ENCODE measurements at places on chromosomes 7 and 10. TPM values are rescaled to one million over a fixed set of nuclear protein-coding genes. Genes with fewer than 3 reads are reported as not detected.
A peak's percentile ranks its signal among the peaks of the same experiment; 100 is the strongest.

DNA sequence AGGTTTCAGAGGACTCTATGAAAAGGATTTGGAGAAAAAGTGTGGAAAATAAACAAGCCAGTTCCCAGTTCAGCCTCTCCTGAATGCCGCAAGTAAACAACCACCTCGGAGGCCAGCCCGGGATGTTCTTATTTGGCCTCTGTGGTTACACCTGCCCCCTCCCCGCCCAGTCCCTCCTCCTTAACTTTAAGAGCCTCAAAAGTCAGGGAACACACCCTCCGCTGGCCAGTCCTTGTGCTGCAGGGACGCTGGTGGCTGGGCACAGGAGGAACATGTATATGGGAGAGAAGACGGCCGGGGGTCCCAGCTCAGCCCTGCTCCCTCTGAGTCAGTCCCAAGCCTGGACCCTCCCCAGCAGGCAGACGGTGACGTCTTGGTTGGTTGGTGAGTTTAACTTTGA is 6.1 kb downstream of the CHST3 start:
- no peaks in the 10 kb centered on the region for H3K27me3 ChIP-seq
- no peak overlapping the region for H3K4me3 ChIP-seq
- no peak for DNase-seq
- H3K4me1 ChIP-seq = peaks cover 77% of the 10 kb centered on the region
- no peaks in the 10 kb centered on the region for H3K36me3 ChIP-seq

- no peak overlapping the region for H3K4me3 ChIP-seq
- no peaks in the 10 kb centered on the region for H3K36me3 ChIP-seq
- H3K4me1 ChIP-seq = no peaks in the 10 kb centered on the region
- DNase-seq = no peak
Measured at GRCh38 chr7:98613601-98614425, 3.3 kb upstream of the NPTX2 start.

- H3K4me1 ChIP-seq = peaks cover 22% of the 10 kb centered on the region
- H3K4me3 ChIP-seq = no peak overlapping the region
- no peaks in the 10 kb centered on the region for H3K27me3 ChIP-seq
- DNase-seq = no peak
- H3K27ac ChIP-seq = no peak overlapping the region
Measured at GRCh38 chr10:119335671-119336353, 128.4 kb downstream of the GRK5 start.

DNA sequence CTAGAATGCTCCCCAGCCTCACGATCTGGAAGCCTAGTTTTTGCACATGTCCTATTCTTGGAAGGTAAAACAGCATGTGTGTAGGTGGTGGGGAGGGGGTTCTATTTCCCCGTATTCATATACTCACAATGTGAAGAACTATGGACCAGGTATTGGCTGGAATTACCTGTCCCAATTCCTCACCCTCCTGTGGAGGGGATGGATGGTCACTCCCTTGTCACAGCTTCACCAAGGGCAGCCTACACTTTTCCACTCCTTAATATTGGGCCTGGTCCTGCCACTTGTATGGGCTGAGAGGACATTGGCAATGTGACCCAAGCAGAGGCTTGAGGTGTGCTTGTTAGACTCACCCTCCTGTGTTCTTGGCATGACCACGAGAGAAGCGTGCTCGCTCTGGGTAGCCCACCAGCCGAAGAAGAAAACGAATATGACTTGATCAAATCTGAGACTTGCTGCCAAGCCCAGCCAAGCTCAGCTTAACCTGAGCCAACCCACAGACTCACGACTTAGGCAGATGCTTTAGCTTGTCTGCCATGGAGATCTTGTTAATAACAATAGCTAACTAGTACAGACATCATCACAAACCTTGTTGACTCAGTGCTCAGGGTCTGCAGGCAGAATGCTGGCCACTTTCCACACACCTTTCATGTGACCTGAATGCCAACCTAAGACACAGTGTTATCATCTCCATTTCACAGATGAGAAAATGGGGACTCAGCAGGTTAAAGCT is 17.2 kb downstream of the ZNF488 start:
- no peak overlapping the region for H3K4me3 ChIP-seq
- DNase-seq = no peak
- no peaks in the 10 kb centered on the region for H3K27me3 ChIP-seq
- H3K27ac ChIP-seq = no peak overlapping the region

ZNF853 gene
- 0.05 TPM for total RNA-seq

DNA sequence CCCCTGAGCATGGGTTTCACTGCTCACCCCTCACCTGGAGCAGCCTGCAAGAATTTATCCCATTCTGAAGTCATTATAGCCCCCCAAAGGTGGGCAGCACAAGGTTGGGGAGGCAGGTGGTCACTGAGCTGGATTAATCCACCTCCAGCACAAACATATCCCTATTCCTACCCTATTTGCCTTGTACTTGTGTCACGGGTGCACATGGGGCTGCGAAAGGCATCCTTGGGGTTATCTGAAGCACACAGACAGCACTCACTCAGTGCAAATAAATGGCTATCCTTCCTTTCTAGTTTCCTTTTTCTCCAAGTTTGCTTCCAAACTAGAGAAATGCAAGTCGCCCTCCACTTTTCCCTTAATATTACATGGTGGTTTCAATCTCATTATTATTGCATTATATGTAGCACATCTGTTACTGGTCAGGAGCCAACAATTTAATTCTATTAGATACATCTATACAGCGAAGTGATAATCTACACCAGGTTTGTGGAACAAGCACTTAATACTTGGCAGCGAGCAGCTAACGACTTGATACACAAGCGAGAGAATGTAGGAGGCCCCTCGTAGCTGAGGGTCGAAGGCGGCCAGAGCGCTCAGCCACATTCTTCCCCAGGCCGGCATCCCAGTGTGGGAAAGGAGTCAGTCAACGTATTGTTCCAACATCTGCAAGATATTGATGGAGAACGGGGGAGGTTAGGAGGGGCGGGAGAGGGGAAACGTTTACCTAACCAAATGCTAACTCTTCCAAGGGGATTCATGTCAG is 121.3 kb upstream of the HABP2 start:
- H3K27me3 ChIP-seq = peaks cover 7% of the 10 kb centered on the region
- H3K4me3 ChIP-seq = no peak overlapping the region
- no peaks in the 10 kb centered on the region for H3K4me1 ChIP-seq
- H3K27ac ChIP-seq = no peak overlapping the region
- H3K36me3 ChIP-seq = no peaks in the 10 kb centered on the region

DNA sequence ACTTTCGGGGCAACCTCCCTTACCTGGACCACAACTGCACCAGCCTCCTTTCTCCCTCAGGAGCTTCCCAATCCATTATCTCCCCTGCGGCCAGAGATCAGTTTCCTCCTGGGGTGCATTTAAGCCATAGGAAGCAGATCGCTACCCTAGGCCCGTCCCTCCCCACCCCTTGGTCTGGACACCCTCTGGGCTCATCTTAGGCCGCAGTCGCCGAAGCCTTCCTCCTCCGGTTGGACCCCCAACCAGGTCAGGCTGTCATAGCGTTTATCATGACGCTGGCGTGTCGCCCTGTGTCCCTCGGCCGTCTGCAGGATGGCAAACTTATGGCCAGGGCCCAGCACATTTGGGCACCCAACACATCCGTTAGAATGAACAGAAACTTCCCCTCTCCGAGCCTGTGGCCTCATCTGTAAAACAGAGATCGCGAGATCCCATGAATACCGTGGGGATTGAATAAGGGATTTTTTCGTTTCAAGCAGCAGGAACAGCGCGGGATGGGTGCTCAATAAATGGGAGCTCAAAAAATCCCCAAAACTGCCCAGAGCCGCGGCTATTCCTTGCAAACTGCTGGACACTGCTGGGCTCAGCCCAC is 669 bp upstream of the AP5Z1 start:
- peaks cover 16% of the 10 kb centered on the region for H3K4me1 ChIP-seq
- H3K27ac ChIP-seq = peak overlapping the region; percentile 63
- no peaks in the 10 kb centered on the region for H3K36me3 ChIP-seq
- no peaks in the 10 kb centered on the region for H3K27me3 ChIP-seq
- peak; percentile 18 for DNase-seq

CXCL12 gene
- 0.47 TPM for total RNA-seq

DNA sequence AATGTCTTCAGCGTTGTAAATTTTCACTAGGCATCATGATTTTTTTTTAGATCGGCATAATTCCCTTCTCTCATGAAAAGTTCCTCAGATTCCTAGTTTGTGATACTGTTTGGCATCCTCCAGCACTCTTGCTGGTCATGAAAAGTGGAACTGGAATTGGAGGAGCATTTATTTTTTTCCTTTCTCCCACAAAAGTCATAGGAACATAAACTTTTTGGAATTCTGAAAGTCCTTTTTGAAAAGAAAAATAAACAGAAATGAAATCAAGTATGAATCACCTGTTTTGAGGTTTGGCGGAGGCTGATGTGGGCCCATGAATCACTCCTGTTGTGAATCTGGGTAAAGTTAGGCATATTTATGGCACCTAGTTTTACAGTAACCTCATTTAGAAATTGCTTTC is 17.7 kb downstream of the CACNB2 start:
- no peak overlapping the region for H3K4me3 ChIP-seq
- H3K27me3 ChIP-seq = no peaks in the 10 kb centered on the region
- H3K36me3 ChIP-seq = no peaks in the 10 kb centered on the region
- no peak for DNase-seq

DNA sequence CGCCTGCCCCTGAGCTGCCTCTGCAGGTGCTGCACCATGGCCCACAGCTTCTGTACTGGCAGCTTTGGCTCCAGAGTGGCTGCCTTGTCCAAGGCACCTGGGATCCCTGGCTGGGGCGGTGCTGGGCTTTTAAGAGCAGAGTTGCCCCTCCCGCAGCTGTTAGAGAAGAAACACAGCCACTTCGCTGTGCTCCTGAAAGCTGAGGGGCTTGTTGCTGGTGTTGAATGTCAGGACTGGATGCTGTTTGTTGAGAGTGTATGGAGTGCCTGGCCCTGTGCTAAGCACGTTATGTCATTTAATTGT is 6.2 kb downstream of the FAM241B start:
- no peak overlapping the region for H3K4me3 ChIP-seq
- H3K4me1 ChIP-seq = peaks cover under 1% of the 10 kb centered on the region
- no peak for DNase-seq
- H3K27me3 ChIP-seq = no peaks in the 10 kb centered on the region
- no peak overlapping the region for H3K27ac ChIP-seq

DNA sequence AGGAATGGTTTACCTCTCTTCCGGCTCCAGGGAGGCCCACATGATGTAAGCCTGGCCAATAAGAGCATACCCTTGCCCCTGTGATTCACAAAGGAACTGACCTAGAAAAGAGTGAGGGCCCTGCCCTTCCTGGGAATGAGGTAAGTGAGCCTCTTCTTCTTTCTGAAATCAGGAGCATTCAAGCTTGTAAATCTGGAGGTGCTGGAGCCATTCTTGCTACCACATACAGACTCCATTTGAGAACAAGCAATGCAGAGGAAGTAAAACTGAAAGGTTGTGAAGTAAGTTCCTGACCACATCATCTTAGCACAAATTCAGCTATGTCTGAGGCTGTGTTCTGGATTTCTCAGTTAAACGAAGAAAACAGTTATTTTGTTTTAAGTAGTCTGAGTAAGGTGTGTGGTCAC is 132.2 kb downstream of the CD36 start:
- no peak overlapping the region for H3K4me3 ChIP-seq
- H3K27me3 ChIP-seq = no peaks in the 10 kb centered on the region
- H3K27ac ChIP-seq = no peak overlapping the region
- peaks cover 8% of the 10 kb centered on the region for H3K4me1 ChIP-seq

- DNase-seq = no peak
- H3K27me3 ChIP-seq = peaks cover 63% of the 10 kb centered on the region
- H3K4me1 ChIP-seq = peaks cover 29% of the 10 kb centered on the region
- no peaks in the 10 kb centered on the region for H3K36me3 ChIP-seq
- no peak overlapping the region for H3K4me3 ChIP-seq
Measured at GRCh38 chr10:126061526-126061925, 165.2 kb downstream of the FANK1 start.

GRCh38 chr10:90162271-90162853 is 461.0 kb downstream of the KIF20B start:
- no peak overlapping the region for H3K4me3 ChIP-seq
- no peak for DNase-seq
- no peaks in the 10 kb centered on the region for H3K27me3 ChIP-seq
- H3K36me3 ChIP-seq = no peaks in the 10 kb centered on the region
- H3K27ac ChIP-seq = no peak overlapping the region
- H3K4me1 ChIP-seq = no peaks in the 10 kb centered on the region

DNA sequence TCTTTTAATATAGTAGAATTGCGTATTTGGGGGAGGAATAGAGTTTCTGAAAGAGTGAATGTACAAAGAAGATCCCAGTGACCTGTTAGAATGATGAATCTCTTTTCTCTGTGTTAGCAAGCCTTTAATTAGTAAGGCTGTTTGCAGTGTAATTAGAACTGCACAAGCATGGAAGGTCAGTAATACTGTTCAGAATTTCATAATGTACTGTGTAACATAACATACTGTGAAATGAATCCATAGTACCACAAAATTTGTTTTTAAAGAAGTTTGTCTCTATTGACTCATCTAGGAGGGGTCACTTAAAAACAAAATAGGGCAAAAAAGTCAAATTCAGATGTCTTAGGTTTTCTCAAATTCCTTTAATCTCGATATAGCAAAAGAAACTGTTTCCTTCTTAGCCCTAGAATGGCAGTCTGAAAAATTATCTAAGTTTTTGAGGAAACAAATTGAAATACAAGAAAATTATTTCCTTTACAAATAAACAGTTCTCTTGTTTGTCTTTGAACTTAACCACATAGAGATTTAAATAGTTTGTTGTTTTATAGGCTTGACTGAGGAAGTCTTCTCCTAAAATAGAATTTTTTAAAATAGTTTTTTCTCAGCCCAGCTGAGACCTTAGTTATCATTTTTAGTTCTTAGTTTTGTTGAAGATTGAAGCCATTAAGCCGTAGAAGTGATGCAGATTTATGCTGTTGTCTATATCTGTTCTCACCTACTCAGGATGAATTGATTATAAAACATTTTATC is 12.5 kb downstream of the ADK start:
- H3K27ac ChIP-seq = no peak overlapping the region
- no peak for DNase-seq
- no peaks in the 10 kb centered on the region for H3K36me3 ChIP-seq
- peaks cover 13% of the 10 kb centered on the region for H3K4me1 ChIP-seq
- H3K27me3 ChIP-seq = no peaks in the 10 kb centered on the region

- H3K4me3 ChIP-seq = no peak overlapping the region
- DNase-seq = no peak
- no peak overlapping the region for H3K27ac ChIP-seq
Measured at GRCh38 chr7:26006426-26006825, 145.6 kb upstream of the NFE2L3 start.

- no peak overlapping the region for H3K27ac ChIP-seq
- H3K4me1 ChIP-seq = no peaks in the 10 kb centered on the region
- H3K36me3 ChIP-seq = no peaks in the 10 kb centered on the region
- peaks cover 24% of the 10 kb centered on the region for H3K27me3 ChIP-seq
- no peak for DNase-seq
Measured at GRCh38 chr10:45302573-45302972, 12.8 kb downstream of the OR13A1 start.

UPK3B gene
- 2.3 TPM for total RNA-seq
